ENCODE measurements at places on chromosomes 13 and 19.

DNA sequence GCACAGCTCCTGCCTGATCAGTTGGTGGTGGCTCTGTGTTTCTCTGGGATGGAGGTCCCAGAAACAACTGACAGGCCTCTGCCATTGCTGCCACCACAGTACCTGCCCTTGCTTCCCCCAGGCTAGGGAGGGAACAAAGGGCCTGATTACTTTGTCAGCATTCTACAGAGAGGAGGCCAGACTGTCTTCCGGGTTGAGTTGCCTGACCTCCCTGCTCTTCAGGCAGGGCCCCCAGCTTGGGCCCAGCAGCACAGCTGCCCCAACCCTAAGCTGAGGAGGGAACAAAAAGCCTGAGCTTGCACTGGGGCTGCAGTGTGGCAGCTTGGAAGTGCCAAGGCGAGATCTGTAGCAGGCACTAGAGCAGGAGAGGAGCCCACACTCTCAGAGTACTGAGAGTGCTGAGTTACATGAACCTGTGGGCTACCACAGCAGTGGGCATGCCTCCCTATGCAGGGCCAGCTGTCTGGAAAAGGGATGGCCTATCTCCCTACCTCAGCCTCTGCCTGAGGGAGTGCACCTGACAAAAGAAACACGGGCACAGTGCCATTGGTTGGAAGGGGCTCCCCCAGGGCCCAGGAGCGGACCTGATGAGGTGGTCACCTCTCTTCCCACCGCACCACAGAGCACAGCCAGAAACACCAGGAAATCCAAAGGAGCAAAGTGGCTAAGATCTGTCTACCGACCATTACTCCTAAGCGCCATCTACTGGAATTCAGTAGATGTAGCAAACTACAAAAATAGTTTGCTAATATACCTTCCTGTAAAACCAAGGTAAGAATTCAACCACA is 24.4 kb downstream of the SLC25A15 start:
- peak; percentile 38 for DNase-seq

- no peak for DNase-seq
Measured at GRCh38 chr13:30708541-30708940, 26.8 kb upstream of the ALOX5AP start.

- no peak for DNase-seq
Measured at GRCh38 chr19:17549085-17549740, 6.2 kb upstream of the COLGALT1 start.

GRCh38 chr13:77528834-77529500 is 6.5 kb upstream of the SCEL start:
- DNase-seq: no peak

- DNase-seq: no peak
Measured at GRCh38 chr19:28686756-28687155, 526.2 kb downstream of the UQCRFS1 start.

- DNase-seq: no peak
Measured at GRCh38 chr19:54708781-54709180, 15.5 kb upstream of the KIR3DL3 start.
